ENCODE measurements at places on chromosomes 1 and 21.
A peak's percentile ranks its signal among the peaks of the same experiment; 100 is the strongest.

DNA sequence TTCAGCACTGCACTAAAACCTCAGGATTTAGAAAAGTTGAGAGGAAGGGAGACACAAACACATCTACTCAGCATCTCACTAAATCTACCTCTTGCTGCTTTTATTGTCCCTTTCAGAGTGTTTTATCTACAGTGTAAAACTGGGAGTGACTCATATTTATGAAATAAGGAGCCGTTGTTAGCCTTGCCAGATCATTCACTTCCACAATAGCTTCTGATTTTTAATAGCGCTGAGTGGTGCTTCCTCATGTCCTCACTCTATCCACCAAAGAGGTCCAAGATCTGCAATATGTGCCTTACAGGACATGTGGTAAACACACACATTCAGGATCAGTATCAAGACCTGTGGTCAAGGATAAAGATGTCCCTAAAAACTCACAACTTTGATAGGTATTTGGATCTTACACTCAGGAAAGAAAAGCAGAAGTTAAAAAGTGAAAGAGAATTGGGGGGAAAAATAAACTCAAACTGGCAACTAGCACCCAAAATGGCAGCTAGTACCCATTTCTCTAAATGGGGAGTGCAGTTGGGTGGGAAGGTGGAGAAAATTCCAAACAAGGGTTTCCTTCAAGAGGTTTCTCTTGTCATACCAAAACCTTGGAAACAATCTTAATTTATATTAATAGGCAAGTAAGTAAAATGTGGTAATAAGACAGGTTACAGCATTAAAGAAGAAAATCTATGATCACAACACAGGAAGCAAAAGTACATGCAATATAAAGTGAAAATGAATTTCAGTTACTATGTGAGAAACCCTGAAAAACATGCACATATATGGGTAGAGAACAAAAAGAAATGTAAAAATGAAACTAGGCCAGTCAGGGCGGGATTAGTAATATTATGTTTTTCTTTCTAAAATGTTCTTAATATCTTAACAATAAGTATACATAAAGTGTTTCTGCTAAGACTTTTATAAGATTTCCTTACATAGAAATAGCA is 15.9 kb downstream of the DUSP10 start:
- DNase-seq, result peak; percentile 73

- DNase-seq, result no peak
Measured at GRCh38 chr1:65378247-65378946, 42.1 kb upstream of the LEPR start.

GRCh38 chr1:234396871-234397270 is 23.6 kb downstream of the COA6 start:
- DNase-seq, result no peak

- DNase-seq, result no peak
Measured at GRCh38 chr1:204979891-204980649, 62.9 kb upstream of the CNTN2 start.

Measured in fibroblast of mammary gland (primary cell).